ENCODE measurements at places on chromosomes 5 and 9.

DNA sequence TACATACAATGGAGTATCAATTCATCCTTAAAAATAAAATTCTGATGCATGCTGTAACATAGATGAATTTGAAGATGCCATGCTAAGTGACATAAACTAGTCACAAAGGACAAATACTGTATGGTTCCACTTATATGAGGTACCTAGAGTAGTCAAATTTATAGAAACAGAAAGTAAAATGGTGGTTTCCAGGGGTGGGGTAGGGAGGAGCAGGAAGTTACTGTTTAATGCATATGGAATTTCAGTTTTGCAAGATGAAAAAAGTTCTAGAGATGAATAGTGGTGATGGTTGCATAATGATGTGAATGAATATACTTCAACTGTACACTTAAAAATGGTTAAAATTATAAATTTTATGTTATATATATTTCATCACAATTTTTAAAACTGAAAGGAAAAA, 57.3 kb upstream of the FNIP1 start:
- DNase-seq: no peak

DNA sequence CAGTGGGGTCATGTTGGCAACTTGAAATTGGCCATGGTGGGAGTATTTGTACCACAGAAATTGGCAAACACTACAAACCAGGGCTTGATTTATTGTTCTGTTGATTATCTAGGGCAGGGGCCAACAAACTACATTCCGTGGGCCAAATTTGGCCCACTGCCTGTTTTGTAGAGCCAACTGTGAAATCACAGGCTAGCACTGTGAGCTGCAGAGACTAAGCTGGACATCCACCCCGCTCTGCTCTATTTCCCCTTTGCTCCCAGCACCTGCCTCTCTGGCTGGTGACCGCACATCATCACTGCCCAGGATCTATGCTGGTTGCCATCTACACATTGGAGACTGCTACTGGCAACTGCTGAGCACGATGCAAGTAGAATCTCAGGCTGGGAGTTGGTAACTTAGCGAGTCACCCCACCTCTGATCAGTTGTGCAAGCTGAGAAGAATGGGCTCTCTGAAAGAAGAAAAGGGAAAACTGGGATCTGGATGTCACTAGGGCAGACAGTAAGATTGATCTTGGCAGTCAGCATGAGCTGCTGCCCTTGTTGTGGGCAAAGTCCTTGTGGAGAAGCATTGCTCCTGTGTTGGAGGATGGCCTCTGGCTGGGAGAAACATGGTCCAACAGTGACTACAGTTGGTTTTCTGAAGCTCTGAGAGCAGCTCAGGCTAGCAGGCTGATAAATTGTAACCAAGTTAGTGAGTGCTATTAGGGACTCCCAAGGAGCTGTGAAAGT, 144.7 kb upstream of the RAD23B start:
- DNase-seq: no peak

DNA sequence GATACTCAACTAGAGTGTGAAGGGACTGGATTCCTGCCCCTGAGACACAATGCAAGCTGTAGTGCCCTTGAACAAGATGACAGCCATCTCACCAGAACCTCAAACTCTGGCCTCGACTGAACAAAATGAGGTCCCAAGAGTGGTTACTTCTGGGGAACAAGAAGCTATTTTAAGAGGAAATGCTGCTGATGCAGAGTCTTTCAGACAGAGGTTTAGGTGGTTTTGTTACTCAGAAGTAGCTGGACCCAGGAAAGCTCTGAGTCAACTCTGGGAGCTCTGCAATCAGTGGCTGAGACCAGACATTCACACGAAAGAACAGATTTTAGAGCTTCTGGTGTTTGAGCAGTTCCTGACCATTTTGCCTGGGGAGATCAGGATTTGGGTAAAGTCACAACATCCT, 2.4 kb downstream of the ZNF483 start:
- no peak for DNase-seq

DNA sequence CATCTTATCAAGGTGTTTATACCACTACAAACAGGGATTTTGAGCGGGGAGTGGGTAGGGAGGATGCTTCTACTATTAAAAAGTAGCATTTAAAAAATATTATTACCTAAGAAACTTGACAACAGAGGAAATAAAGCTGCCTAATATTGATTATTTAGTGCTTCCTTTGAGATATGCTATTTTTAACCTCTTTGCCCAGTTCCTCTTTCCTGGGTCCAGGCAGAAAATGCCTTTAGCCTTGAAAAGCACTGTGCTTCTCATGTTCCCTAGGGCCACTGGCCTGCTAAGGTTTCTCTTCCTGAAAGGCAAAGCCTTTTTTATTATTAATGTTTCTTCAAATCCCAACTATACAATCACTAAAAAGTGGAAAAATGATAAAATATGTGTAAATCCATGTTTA, 217.2 kb upstream of the HAPLN1 start:
- DNase-seq: no peak

GRCh38 chr5:180212363-180213255, 3.6 kb upstream of the RASGEF1C start:
- no peak for DNase-seq

GRCh38 chr5:35373249-35373648, 143.0 kb upstream of the PRLR start:
- no peak for DNase-seq

DNA sequence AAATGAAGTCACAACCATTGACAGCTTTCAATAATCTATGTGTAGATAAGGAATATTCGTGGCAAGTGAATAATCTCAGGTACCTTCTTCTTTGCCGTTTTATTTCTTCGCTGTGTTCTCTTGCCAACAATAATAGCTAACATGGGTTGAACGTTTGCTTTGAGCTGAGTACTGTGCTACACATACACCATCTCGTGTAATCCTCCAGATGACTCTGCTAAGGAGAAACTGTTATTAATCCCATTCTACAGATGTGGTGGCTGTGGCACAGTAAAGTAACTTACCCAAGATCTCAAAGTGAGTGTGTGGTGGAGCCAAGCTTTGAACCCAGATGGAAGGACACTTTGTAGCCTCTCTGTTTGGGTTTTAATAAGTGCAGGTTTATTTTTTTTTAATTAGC, 179.7 kb downstream of the C9orf152 start:
- DNase-seq: no peak

DNA sequence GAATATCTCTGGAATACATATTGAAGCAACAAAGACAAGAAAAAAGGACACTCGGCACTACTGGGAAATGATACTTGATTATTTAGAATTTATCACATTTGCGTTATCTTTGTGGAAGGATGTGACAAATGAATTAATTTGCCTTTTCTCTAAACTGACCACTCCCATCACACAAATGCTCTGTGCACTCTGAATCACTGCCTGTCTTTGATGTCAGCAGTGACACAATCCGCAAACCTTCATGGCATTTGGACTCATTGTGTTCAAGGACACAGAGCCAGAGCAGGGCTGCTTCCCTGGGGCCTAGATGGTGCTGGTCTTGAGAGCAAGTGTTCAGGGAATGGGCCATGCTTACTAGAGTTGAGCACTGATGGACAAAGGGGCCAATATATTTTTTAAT, 4.9 kb upstream of the KIF4B start:
- DNase-seq: no peak

DNA sequence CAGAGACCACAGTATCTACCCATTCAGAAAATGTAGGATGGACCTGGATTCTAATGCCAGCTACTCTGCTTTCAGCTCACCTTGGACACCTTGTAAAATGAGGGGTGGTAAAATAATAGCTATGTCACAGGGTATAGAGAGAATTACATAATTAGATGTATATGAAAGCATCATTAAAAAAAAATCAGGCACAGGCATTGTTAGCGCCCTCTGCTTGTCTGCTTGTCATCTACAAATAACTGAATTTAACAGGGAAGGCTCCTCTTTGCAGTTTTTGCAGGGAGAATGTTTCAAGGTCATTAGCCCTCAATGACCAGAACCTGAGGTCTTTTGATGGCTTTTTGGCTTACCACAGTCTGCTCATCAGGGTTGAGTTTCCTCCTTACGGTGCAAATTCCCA, 58.0 kb downstream of the GPR21 start:
- DNase-seq: no peak

DNA sequence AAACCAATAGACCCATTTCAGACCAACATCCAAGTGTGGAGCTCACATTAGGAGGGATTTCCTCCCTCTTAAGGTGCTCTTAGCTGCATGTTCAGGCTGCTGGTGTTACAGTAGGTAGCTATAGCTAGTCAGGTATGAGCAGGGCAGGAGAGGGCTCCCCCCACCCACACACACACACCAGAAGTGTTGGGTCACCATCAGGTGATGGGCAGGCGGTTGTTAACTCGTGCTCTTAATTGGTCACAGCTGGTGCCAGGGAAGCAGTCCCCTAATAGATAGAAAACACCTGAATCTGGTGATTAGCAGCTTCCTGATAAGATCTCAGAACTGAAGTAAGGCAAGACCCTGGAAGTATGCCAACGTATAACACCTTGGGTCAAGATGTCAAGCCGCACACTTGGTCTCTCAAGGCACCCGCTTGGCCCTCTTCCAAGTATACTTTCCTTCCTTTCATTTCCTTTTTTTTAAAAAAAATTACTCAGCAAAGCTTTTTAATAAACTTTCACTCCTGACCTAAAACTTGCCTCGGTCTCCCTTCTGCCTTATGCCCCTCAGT, 532.4 kb downstream of the DNAH5 start:
- no peak for DNase-seq
